ENCODE measurements at places on chromosomes 1 and 21. TPM values are rescaled to one million over a fixed set of nuclear protein-coding genes. Genes with fewer than 3 reads are reported as not detected.
A peak's percentile ranks its signal among the peaks of the same experiment; 100 is the strongest.

DNA sequence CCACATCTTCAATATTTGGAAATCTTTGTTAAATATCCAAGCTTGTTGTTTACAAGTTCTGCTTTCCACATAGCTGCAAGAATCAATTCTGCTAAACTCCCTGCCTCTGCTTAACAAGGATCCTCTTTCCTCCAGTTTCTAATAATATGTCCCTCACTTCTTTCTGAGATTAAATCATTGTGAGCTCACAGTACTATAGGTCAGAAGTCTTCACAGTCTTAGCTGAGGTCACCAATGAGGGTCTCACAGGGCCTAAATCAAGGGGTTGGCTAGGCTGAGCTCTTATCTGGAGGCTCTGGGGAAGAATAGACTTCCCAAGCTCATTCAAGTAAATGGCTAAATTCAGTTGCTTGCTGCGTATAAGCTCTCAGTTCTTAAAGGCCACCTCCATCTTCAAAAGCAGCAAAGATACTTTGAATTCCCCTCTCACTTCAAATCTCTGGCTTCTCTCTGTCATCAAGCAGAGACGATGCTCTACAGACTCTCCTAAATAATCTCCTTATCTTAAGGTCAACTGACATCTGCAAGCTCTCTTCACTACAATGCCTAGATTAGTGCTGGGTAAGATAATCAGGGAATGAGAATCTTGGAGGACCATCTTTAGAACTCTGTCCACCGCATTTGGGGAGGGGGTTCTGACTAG lies 175.3 kb downstream of the PLPPR4 start:
- no peak overlapping the region for H3K27ac ChIP-seq
- no peaks in the 10 kb centered on the region for H3K4me1 ChIP-seq
- H3K27me3 ChIP-seq, result no peaks in the 10 kb centered on the region

GRCh38 chr1:89605692-89606091 lies 27.2 kb upstream of the LRRC8C start:
- H3K4me3 ChIP-seq, result no peak overlapping the region
- H3K27ac ChIP-seq, result peak overlapping the region; percentile 80
- no peak for DNase-seq
- peaks cover 81% of the 10 kb centered on the region for H3K4me1 ChIP-seq

- no peak for DNase-seq
- peaks cover 98% of the 10 kb centered on the region for H3K36me3 ChIP-seq
- no peak overlapping the region for H3K4me3 ChIP-seq
- no peak overlapping the region for H3K27ac ChIP-seq
- H3K27me3 ChIP-seq, result no peaks in the 10 kb centered on the region
- H3K4me1 ChIP-seq, result no peaks in the 10 kb centered on the region
Observed at GRCh38 chr1:19166066-19166465, 44.0 kb downstream of the UBR4 start.

DNA sequence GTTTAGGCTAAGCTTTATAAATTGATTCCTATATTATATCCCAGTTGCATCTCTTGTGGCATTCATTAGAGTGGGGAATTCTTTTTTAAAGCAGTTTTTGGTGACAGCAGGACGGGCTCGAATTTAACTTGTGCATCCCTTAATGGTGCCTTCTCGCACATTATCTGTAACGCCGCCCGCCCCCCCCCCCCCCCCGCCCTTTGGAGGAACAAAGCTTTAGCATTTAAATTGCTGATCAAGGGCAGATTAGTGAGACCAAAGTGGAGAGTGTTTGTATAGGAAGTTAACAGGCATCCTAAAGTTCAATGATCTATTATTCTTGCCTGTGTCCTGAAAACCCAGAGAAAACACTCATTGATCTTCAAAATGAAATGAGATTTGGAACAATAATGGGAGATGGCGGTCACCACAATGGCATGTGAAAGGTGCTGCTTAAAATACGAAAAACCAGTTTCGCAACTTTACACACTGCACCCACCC lies 2.2 kb downstream of the LMO4 start:
- H3K4me3 ChIP-seq, result peak overlapping the region; percentile 81
- no peak for DNase-seq
- H3K27ac ChIP-seq, result peak overlapping the region; percentile 23
- H3K36me3 ChIP-seq, result no peaks in the 10 kb centered on the region

- DNase-seq, result no peak
- no peaks in the 10 kb centered on the region for H3K27me3 ChIP-seq
- no peaks in the 10 kb centered on the region for H3K36me3 ChIP-seq
- H3K4me1 ChIP-seq, result no peaks in the 10 kb centered on the region
Observed at GRCh38 chr1:60637651-60638050, 444.7 kb upstream of the NFIA start.

- no peaks in the 10 kb centered on the region for H3K36me3 ChIP-seq
- no peaks in the 10 kb centered on the region for H3K4me1 ChIP-seq
- no peak overlapping the region for H3K27ac ChIP-seq
Observed at GRCh38 chr1:207034208-207034607, 1.7 kb upstream of the C1orf116 start.

GRCh38 chr21:33881689-33882440 lies 33.7 kb downstream of the ATP5PO start:
- no peaks in the 10 kb centered on the region for H3K36me3 ChIP-seq
- H3K27me3 ChIP-seq, result no peaks in the 10 kb centered on the region
- no peak overlapping the region for H3K4me3 ChIP-seq
- H3K27ac ChIP-seq, result no peak overlapping the region

GRCh38 chr1:160284220-160284781 lies 632 bp downstream of the PEX19 start:
- no peak for DNase-seq
- peaks cover 23% of the 10 kb centered on the region for H3K4me1 ChIP-seq
- H3K36me3 ChIP-seq, result peaks cover 44% of the 10 kb centered on the region
- H3K27me3 ChIP-seq, result no peaks in the 10 kb centered on the region
- H3K27ac ChIP-seq, result peak overlapping the region; percentile 37

GRCh38 chr1:38000529-38001455 lies 4.5 kb downstream of the FHL3 start:
- no peak overlapping the region for H3K4me3 ChIP-seq
- H3K36me3 ChIP-seq, result peaks cover 11% of the 10 kb centered on the region
- no peak overlapping the region for H3K27ac ChIP-seq
- no peak for DNase-seq
- H3K4me1 ChIP-seq, result peaks cover 51% of the 10 kb centered on the region
- H3K27me3 ChIP-seq, result no peaks in the 10 kb centered on the region

- DNase-seq, result no peak
- H3K27me3 ChIP-seq, result no peaks in the 10 kb centered on the region
- H3K4me3 ChIP-seq, result peak overlapping the region; percentile 84
- peaks cover 13% of the 10 kb centered on the region for H3K36me3 ChIP-seq
Observed at GRCh38 chr1:26785611-26786436, 1.9 kb upstream of the PIGV start.

- no peaks in the 10 kb centered on the region for H3K4me1 ChIP-seq
- H3K4me3 ChIP-seq, result no peak overlapping the region
- no peak overlapping the region for H3K27ac ChIP-seq
- no peak for DNase-seq
Observed at GRCh38 chr21:36729310-36729970, 30.5 kb downstream of the SIM2 start.

- no peaks in the 10 kb centered on the region for H3K27me3 ChIP-seq
- H3K36me3 ChIP-seq, result peaks cover 42% of the 10 kb centered on the region
- peaks cover 98% of the 10 kb centered on the region for H3K4me1 ChIP-seq
- peak overlapping the region; percentile 44 for H3K4me3 ChIP-seq
- peak; percentile 88 for DNase-seq
Observed at GRCh38 chr21:44911384-44912157, 9.1 kb downstream of the ITGB2 start.

DNA sequence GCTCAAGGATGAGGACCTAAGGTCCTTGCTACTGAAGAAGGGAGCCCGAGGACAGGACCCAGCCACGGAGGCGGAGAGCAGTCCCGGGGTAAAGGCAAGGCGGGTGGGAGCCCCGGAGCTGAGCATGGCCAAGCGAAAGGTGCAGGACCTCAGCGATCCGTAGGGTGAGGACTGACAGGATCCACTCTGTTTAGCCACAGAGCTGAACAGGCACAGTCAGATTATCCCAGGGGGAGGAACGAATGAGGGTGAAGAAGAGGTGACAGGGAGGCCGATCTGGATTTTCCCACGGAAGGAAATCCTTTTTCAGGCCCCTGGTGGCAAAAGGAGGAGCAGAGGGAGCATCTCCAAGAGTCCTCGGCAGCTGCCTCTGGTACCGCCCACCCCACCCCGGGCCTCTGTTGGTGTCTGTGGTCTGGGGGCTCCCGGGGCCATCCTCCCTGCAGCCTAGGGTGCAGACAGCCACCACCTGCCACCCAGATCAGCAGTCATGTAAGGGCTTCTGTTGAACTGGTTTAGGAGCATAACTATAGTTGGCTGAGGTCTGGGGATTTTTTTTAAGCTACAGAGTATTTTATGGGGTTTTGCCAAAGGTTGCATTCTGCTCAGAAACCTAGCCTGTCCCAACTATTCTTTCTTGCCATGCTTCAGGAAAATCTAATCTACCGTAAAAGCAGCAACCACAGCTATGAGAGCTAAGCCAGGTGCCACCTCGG lies 32.3 kb upstream of the LBR start:
- H3K36me3 ChIP-seq, result no peaks in the 10 kb centered on the region
- H3K27me3 ChIP-seq, result no peaks in the 10 kb centered on the region
- DNase-seq, result no peak
- no peak overlapping the region for H3K4me3 ChIP-seq

GRCh38 chr1:104172243-104172681 lies 422.6 kb downstream of the AMY1C start:
- no peak overlapping the region for H3K27ac ChIP-seq
- no peak for DNase-seq

DNA sequence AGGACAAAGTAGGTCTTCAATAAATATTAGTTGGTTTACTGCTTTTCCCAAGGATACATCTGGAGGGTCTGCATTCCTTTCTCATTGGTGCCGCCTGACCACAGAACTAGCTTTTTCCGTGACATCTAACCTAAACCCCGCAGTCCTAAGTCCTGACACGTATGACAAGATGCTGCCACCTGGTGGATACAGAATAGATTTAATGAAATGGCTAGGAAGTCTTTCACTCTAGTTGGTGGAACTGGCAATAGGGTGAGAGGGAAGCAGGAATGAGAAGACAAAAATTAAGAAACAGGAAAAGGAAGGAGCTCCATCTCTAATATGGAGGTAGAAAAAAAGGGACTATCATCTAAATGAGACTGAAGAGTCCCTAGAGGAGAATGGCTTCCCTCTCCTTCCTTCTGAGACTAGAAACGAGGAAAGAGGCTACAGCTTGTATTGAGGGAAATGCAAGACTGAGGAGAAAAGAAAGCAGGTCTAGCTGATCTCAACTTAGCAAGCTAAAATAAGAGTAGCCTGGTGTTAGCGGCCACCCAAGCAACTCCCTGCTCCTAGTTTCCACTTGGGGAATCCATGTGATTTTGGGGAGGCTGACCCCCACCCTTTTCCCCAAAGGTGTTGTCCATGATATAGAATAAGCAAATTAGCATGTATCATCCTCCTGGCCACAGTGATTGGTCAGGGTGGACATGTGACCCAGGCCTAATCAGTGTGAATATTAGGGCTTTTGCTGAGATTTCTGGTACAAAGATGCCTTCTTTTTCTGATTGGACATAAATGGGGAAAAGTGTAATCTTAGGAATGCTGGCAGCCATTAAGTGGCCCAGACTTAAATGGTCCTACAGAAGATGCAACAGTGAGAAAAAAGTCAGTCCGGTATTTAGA lies 5.9 kb downstream of the RFX5 start:
- peak; percentile 57 for DNase-seq
- peaks cover 36% of the 10 kb centered on the region for H3K36me3 ChIP-seq
- peaks cover 20% of the 10 kb centered on the region for H3K4me1 ChIP-seq
- H3K4me3 ChIP-seq, result no peak overlapping the region
- H3K27ac ChIP-seq, result no peak overlapping the region

The ANGPTL7 gene
- total RNA-seq, result not detected

The ARHGAP29 gene
- not detected for total RNA-seq

The RPTN gene
- not detected for total RNA-seq

The ATP6V1G3 gene
- not detected for total RNA-seq

The KCNA3 gene
- 118 TPM for total RNA-seq

The TPM3 gene
- 345 TPM for total RNA-seq

The GBP2 gene
- total RNA-seq, result 87.6 TPM

The IGFN1 gene
- not detected for total RNA-seq

The LCE3D gene
- total RNA-seq, result not detected

The C1orf94 gene
- total RNA-seq, result not detected

The HOOK1 gene
- 19.4 TPM for total RNA-seq

The RNF223 gene
- not detected for total RNA-seq

The SLAMF9 gene
- not detected for total RNA-seq

The SMIM11 gene
- 3.1 TPM for total RNA-seq
